ENCODE measurements at places on chromosomes 2 and 18.
A peak's percentile ranks its signal among the peaks of the same experiment; 100 is the strongest.

GRCh38 chr2:113064281-113064680, 3.5 kb upstream of the IL1F10 start:
- DNase-seq = no peak

- DNase-seq = no peak
These were observed 237.1 kb downstream of the BCL2 start for GRCh38 chr18:63082366-63083019.

GRCh38 chr2:239856620-239857285, 168.4 kb downstream of the NDUFA10 start:
- no peak for DNase-seq

DNA sequence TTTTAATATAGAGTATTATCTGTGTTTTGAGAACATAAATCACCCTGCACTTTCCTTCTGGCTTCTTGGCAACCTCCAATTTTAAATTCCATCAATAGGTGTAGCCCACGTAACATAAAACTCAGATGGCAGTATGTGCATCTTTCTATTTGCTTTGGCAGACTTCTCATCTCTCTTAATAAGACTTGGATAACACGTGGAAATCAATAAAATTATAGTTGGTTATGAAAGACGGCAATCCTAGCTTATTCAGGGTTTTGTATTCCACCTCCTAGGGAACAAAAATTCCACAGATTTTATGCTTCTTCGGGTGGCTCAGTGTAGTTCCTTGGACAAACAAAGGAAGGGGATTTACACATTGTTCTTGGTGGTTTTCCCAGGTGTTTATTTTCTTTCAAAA, 299.3 kb downstream of the RND3 start:
- DNase-seq = no peak

DNA sequence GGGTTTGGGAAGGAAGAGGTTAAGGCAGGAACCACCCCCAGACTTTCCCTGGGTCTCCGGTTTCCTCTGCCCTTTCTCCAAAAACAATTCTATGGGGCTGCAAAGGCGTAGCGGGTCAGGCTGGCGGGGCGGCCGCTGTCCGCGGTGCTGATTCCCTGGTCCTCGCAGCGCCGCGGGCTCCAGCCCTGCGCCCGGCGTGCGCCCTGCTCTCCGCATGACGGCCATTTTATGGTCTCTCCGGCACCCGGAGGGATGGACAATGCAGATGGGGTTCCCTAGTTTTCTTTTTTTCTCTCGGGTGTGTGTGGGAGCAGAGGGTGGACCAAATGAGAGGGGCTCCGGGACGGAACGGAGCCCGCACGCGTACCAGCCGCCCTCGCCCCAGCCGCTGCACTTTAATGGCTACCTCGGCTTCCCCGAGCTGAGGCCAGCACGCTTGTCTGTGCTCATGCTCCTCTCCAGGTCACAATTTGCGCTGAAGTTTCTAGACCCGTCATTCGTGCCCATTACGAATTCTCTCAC, 1.6 kb downstream of the ST8SIA3 start:
- DNase-seq = peak; percentile 1

- DNase-seq = no peak
These were observed 70.0 kb upstream of the ATP5MC3 start for GRCh38 chr2:175251425-175252041.

- DNase-seq = no peak
These were observed 157.8 kb downstream of the SMAD2 start for GRCh38 chr18:47772374-47773248.

DNA sequence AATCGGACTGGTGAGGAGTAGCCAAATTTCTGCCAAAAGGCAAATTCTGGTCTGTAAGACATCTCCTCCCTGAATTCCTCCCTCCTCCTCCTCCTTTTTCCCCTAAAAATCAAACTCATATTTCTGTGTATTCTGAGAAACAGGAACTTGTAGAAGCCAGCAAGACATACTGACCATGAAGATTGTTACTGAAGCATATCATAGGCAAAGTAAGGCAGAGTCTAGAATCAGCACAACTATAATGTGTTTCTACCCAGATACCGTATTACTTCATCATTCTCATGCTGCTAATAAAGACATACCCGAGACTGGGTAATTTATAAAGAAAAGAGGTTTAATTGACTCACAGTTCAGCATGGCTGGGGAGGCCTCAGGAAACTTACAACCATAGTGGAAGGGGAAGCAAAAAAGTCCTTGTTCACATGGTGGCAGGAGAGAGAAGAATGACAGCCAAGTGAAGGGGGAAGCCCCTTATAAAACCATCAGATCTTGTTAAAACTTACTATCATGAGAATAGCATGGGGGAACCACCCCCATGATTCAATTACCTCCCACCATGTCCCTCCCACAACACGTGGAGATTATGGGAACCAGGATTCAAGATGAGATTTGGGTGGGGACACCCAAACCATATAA, 24.9 kb upstream of the EPC2 start:
- DNase-seq = no peak

- no peak for DNase-seq
These were observed 3.0 kb downstream of the HNRNPLL start for GRCh38 chr2:38599706-38600105.

DNA sequence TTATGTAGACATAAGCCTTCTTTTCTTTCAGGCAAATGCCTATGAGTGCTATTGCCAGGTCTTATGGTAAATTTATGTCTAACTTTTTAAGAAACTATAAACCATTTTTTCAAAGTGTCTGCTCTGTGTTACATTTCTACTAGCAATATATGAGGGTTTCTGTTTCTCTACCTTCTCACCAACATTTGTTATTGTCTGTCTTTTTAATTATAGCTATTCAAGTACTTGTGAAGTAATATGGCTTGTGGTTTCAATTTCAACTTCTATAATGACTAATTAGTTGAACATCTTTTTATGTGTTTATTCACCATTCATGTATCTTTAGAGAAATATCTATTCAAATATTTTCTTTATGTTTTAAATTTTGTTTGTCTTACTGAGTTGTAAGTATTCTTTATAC, 213.1 kb upstream of the MC4R start:
- DNase-seq = no peak

DNA sequence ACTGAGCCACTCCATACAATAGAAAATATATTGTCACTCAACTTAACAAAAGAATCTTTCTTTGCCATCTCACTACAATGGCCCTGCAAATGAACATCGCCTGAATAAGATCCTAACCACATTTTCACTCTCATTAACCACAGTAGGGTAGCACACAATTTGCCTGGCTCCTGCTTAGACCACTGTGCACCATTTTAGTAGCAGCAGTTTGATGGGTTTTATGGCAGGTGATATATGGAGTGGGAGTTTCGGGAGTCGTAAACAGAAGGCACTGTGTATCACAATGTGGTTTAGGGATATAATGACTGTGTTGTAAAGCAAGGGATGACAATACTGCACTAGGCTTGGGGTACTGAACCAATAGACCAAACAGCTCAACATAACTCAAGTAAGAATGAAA, 617.4 kb downstream of the BCL11A start:
- DNase-seq = no peak

- DNase-seq = no peak
These were observed 72.0 kb upstream of the ODC1 start for GRCh38 chr2:10520154-10520553.

GRCh38 chr2:184004289-184004947, 593.9 kb upstream of the ZNF804A start:
- no peak for DNase-seq

- no peak for DNase-seq
These were observed 462.3 kb upstream of the SALL3 start for GRCh38 chr18:78517328-78517727.

- DNase-seq = no peak
These were observed 150.7 kb downstream of the THADA start for GRCh38 chr2:43444989-43445645.

Measured in HFF-Myc (cell line).